ENCODE measurements at places on chromosomes 11 and 22.

- no peaks in the 10 kb centered on the region for H3K36me3 ChIP-seq
- no peaks in the 10 kb centered on the region for H3K27me3 ChIP-seq
- peak within 1 kb of the TSS; percentile 89 for H3K27ac ChIP-seq
- H3K4me3 ChIP-seq, result peak within 1 kb of the TSS; percentile 75
- H3K4me1 ChIP-seq, result peaks cover 41% of the 10 kb centered on the region
Observed at GRCh38 chr11:65569973-65570918, at the start of gene ZNRD2. ZNRD2 (plus strand) TSS chr11:65570477; CDS start chr11:65570492, 15 bp downstream.

- no peak overlapping the region for H3K4me3 ChIP-seq
- no peak for DNase-seq
- no peak overlapping the region for H3K27ac ChIP-seq
- H3K36me3 ChIP-seq, result no peaks in the 10 kb centered on the region
Observed at GRCh38 chr11:16898274-16898985, 115.8 kb downstream of the PLEKHA7 start.

GRCh38 chr22:45994491-45995404 is 17.8 kb upstream of the WNT7B start:
- peak; percentile 82 for DNase-seq
- H3K36me3 ChIP-seq, result no peaks in the 10 kb centered on the region
- H3K27ac ChIP-seq, result no peak overlapping the region
- H3K27me3 ChIP-seq, result no peaks in the 10 kb centered on the region

- no peak overlapping the region for H3K27ac ChIP-seq
- H3K36me3 ChIP-seq, result no peaks in the 10 kb centered on the region
- no peaks in the 10 kb centered on the region for H3K4me1 ChIP-seq
- DNase-seq, result peak; percentile 51
- H3K27me3 ChIP-seq, result no peaks in the 10 kb centered on the region
- H3K4me3 ChIP-seq, result no peak overlapping the region
Observed at GRCh38 chr22:46604306-46604690, 15.9 kb upstream of the GRAMD4 start.
